ENCODE measurements at places on chromosomes 1 and 21.

DNA sequence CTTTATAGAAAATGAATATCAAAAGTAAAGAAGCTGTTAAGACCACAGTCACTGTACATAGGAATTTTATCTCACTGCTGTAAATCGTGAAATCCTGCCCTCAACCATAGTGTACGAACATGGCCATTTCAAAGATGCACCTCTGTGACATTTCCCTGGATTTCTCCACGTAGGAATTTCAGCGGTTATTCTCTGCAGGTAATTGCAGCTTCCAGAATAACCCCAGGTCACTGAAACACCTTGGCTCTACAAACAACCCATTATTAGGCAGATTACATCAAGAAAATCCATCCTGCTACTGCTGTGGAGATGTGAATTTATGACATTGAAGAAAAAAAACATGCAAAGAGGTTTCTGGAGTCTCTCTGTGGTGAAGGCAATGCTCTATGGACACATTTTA is 196.2 kb upstream of the USP25 start:
- no peak for DNase-seq

GRCh38 chr21:46100426-46100825 is 2.5 kb downstream of the COL6A2 start:
- no peak for DNase-seq

- DNase-seq: no peak
Measured at GRCh38 chr21:15003463-15004135, 61.2 kb downstream of the NRIP1 start.

DNA sequence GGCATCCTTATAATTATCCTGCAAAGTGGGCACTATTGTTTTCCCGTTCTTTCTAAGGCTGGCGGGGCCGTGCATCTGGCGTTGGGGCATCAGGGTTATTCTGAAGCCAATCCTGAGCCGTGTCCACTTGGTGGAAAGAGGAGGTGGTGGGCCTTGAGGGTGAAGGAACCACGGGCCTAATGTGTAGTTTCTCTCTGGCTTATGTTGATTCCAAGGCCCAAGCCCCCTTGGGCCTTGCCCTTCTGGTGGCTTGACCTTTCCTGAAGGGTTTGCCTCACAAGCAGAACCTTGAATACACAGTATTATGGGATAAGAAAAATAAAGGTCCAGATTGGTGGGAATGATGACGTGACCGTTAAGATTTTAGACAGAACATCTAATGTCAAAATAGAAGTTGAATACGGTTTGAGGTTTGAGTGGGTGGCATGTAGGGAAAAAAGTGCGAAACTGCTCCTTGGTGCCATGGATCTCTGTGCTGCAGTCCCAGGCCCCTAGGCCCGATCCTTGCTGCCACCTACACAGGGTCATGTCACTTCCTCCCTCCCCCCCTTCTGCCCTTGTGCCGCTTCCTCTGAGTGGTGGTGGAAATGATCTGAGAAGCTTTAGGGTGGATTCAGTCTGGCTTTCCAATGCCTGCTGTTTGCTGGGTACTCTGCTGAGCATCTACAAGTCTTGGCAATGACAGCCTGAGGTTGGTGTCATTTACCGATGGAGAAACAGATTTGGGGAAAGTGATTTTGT is 90.5 kb downstream of the PRDM2 start:
- DNase-seq: no peak

DNA sequence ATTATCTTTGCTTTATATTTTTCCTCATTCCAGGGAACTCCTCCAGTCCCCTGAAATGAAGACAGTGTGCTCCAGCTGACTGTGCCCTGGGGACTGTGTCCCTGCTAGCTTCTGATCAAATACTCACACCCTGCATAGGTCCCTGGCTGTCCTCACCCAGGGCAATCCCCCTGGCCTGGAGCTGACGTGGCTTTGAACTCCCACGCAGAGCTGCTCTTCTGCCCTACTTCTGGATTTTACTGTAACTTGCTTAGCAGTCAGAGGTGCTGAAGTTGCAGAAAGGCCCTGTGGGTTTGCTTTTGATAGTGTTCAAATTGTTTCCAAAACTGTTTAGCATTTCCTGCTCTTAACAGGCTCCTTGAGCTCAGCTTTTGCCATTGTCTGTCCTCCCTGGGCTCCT is 186.5 kb downstream of the FASLG start:
- DNase-seq: no peak
